ENCODE measurements at places on chromosomes 6 and 20.

DNA sequence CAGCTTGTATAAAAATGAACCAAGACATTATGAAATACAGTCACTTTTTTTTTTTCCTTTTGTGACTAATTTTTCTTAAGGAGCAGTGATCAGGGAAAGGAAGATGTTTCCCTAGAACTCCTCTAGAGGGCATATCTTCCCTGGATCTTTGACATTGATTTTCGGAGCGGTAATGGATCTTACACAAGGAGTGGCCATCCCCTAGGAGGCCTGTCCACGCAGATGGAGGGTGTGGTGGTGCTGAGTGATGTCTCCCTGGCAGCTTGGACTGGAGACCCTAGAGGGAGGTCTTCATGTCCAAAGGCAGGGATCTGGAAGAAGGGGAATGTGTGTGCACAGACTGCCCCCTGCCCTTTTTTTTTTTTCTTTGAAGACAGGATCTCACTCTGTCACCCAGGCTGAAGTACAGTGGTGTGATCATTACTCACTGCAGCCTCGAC is 7.0 kb upstream of the KIFC1 start:
- no peak for DNase-seq

- DNase-seq = no peak
Measured at GRCh38 chr6:33895296-33895695, 91.5 kb upstream of the MLN start.

DNA sequence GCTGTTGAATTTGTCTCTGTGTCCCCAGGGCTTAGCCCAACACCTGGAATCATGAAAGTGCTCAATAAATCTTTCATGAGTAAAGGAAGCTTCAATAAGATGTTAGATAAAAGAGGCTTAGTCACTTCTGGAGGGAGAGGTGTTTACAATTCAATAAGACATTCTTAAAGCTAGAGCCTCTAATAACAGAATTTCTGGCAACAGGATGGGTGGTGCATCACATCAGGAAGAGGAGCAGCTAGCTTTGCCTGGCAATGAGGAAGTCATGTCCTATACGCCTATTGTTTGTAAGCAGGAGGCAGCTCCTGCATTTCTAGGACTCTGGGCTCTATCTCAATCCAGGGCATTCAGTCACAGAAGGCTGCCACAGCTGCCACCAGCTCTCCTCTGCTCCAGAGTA is 638.5 kb downstream of the EPM2A start:
- no peak for DNase-seq

- DNase-seq = no peak
Measured at GRCh38 chr20:47215653-47216397, 140.7 kb downstream of the ZMYND8 start.

DNA sequence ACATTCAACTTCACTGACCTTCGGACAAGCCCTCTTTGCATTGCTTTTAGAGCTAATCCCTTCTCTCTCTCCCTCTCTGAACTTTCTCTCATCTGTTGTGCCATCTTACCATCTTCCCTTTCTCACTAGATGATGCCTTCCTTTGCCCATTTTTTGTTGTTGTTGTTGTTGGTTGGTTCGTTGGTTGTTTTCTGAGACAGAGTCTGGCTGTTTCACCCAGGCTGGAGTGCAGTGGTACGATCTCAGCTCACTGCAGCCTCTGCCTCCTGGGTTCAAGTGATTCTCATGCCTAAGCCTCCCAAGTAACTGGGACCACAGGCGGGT is 18.8 kb downstream of the MAP3K5 start:
- no peak for DNase-seq

All from stimulated activated CD4-positive, alpha-beta T cell treated with anti-CD3 and anti-CD28 coated beads, Interleukin-1b, Interleukin-23, amount 100 ng/mL, for 4 hours (primary cell).